ENCODE measurements at places on chromosomes 11 and 22. TPM values are rescaled to one million over a fixed set of nuclear protein-coding genes. Genes with fewer than 3 reads are reported as not detected.

Gene TIGD3
- 0.88 TPM for polyA plus RNA-seq

Gene DAGLA
- polyA plus RNA-seq, result 3.4 TPM

Gene OSBPL5
- polyA plus RNA-seq, result 20.9 TPM

Gene PNPLA5
- polyA plus RNA-seq, result not detected

Gene UPK3A
- polyA plus RNA-seq, result not detected

Gene OR2D2
- not detected for polyA plus RNA-seq

Gene MMP27
- polyA plus RNA-seq, result not detected

Gene NRGN
- polyA plus RNA-seq, result 1.1 TPM

Gene NCR3LG1
- 2.0 TPM for polyA plus RNA-seq

Gene CRYBA4
- polyA plus RNA-seq, result 0.34 TPM

Gene SCN3B
- 0.77 TPM for polyA plus RNA-seq

Gene CPT1B
- 58.7 TPM for polyA plus RNA-seq

Gene CST6
- polyA plus RNA-seq, result not detected

Gene SCN4B
- polyA plus RNA-seq, result 0.39 TPM

Gene SHANK2
- 0.06 TPM for polyA plus RNA-seq

Gene TMEM151A
- polyA plus RNA-seq, result 2.0 TPM

Gene HBD
- polyA plus RNA-seq, result not detected

Gene OTOG
- polyA plus RNA-seq, result 0.49 TPM

Gene GGTLC3
- 2.2 TPM for polyA plus RNA-seq

Gene UBQLN3
- not detected for polyA plus RNA-seq

Gene NPAS4
- polyA plus RNA-seq, result 1.5 TPM

Gene BIK
- polyA plus RNA-seq, result 65.4 TPM

Gene ACR
- polyA plus RNA-seq, result not detected

Gene OR4C46
- not detected for polyA plus RNA-seq

Gene POLA2
- polyA plus RNA-seq, result 20.3 TPM

Gene CHADL
- polyA plus RNA-seq, result 0.49 TPM

Gene GRAMD4
- polyA plus RNA-seq, result 51.8 TPM

Gene CARNS1
- polyA plus RNA-seq, result 2.1 TPM

Gene PRG2
- polyA plus RNA-seq, result not detected

Gene PKP3
- polyA plus RNA-seq, result 0.57 TPM

Gene MRGPRX4
- polyA plus RNA-seq, result not detected

Gene CSTF3
- polyA plus RNA-seq, result 75.5 TPM

Gene FGF4
- polyA plus RNA-seq, result not detected

Gene MS4A7
- polyA plus RNA-seq, result not detected

Gene MMP1
- 0.94 TPM for polyA plus RNA-seq

Gene CEP57
- polyA plus RNA-seq, result 57.1 TPM

Gene FAM180B
- 0.12 TPM for polyA plus RNA-seq

Gene PIWIL4
- polyA plus RNA-seq, result 2.3 TPM

Gene SYNGR1
- 81.9 TPM for polyA plus RNA-seq

Gene CARD18
- 0.50 TPM for polyA plus RNA-seq

Gene FXYD6
- polyA plus RNA-seq, result 541 TPM

Gene PPM1F
- 24.4 TPM for polyA plus RNA-seq

Gene OR56A5
- polyA plus RNA-seq, result not detected

Data from cardiac muscle cell (in vitro differentiated cells and primary cell).